Activated CD8-positive, alpha-beta T cell treated with anti-CD3 and anti-CD28 coated beads for 36 hours (primary cell): ENCODE measurements at places on chromosomes 6 and 20. TPM values are rescaled to one million over a fixed set of nuclear protein-coding genes. Genes with fewer than 3 reads are reported as not detected.

Gene PRL
- total RNA-seq, result 0.52 TPM

Gene HRH3
- not detected for total RNA-seq

DNA sequence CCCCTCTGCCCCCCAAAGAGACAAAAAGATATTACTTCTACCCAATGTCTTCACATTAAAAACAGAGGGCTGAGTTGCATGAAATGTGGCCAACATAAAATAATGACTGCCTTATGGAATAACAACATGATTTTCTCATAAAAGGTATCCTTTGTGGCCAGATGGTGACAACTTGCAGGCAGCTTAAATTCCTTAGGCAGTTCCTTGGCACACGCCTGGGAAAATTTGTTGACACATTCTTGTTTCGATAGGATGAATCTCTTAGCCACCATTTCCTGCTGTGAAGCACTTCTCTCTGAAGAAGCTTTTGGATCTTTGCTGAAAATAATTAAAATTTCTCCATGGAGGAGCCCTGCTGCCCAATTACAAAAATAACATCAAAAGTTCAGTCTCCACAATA, 109.0 kb upstream of the COL21A1 start:
- DNase-seq, result no peak

DNA sequence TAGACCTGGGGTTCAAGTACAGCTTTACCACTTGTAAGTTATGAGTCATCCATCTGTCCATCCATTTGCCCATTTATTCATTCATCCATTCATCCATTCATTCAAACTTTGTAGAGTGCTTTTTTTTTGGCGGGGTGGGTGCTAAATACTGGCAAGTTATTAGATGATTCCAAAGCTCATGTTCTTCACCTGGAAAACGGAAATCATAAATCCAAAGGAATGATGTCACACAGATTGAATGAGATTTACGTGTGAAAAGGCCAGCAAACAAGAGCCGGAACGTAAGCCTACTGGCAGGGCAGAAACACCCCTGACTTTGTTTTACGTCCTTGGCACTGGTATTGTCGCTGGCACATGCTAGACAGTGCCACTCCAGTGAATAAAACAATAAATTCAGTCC, 480.9 kb upstream of the CHD6 start:
- no peak for DNase-seq

DNA sequence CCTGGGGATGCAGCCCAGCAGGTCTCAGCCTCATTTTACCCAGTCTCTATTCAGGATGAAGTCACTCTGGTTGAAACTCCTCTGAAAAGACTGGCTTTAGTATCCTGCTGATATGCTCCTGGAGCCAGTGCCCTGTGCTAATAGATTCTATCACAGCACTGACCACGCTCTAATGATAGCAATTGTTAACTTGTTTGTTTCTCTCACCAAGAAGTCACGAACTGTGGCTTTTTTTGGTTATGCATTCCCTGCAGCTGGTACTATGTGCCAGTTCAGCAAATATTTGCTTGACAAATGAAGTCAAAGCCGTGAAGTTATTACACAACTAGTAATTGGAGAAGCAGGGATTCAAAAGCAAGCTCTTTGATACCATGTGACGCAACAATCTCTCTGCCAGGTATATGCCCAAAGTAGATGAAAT, 754.6 kb downstream of the KIF16B start:
- no peak for DNase-seq

DNA sequence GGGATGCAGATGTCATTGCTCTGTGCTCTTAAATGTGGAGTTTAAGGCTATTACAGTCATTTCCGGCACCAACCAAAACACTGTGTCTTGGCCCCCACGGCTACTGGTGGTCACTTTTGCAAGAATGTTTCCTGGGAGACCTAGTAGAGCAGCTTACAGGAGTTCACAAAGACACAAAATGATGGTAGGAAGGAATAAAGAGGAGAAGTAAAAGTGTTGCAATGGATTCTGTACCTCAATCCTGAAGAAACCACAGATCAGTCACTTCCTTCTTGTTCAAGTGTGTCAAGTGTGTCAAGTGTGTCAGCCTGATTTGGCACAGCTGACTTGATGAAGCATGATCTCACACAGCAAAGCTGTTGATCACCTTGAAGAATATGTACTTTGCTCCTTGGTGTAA, 344.0 kb downstream of the PLCB1 start:
- DNase-seq, result no peak
